IMR-90 (cell line): ENCODE measurements at places on chromosomes 2 and 18. TPM values are rescaled to one million over a fixed set of nuclear protein-coding genes. Genes with fewer than 3 reads are reported as not detected.

The ZNF532 gene
- polyA plus RNA-seq, result 36.7 and 45.8 TPM in 2 replicates

- H3K4me3 ChIP-seq, result no peak overlapping the region
- H3K36me3 ChIP-seq, result no peaks in the 10 kb centered on the region
- DNase-seq, result no peak
- H3K27me3 ChIP-seq, result no peaks in the 10 kb centered on the region; the same call in none of the 2 replicates
- H3K4me1 ChIP-seq, result peaks cover 8% of the 10 kb centered on the region
Measured at GRCh38 chr2:152064001-152064400, 34.8 kb downstream of the CACNB4 start.

The TRABD2A gene
- 15.3 and 17.6 TPM in 2 replicates for polyA plus RNA-seq

DNA sequence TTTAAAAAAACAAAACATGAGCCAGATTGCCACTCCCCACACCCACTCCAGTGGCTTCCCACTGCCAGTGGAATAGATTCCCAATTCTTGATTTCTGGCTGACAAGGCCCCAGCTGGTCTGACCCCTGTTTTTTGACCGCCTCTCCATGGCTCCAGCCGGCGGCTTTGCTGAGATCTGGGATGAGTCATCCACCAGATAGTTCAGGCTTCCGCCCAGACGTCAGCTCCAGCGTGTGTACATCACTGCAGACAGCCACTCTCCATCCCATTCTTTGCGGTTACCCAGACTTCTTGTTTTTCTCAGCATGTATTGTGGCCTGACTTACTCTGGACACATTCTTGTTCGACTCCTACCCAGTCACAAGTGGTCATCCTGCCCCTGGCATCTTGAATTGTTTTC, 227.9 kb downstream of the GBX2 start:
- peak overlapping the region; percentile 47 for H3K27ac ChIP-seq
- DNase-seq, result peak; percentile 97
- H3K4me1 ChIP-seq, result peaks cover 13% of the 10 kb centered on the region
- H3K4me3 ChIP-seq, result no peak overlapping the region
- no peaks in the 10 kb centered on the region; the same call in 1 of the 2 replicates for H3K36me3 ChIP-seq
- no peaks in the 10 kb centered on the region for H3K27me3 ChIP-seq

DNA sequence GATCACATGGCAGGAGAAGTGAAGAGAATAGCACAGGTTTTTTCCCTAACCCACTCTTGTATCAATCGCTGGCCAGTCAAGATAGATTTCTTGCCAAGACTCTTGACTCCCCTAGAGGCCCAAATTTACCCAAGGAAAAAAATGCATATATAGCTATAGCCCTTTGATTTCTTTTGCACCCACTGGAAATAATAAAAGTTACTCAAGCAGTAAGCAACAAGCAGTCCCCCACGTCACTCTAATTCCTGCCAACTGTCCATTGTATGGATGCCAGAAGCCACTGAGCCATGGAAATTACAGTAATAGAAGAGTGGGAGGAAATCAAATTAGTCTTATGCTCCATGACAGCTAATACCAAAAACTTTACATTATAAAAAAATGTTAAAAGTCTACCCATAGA, 125.3 kb upstream of the SLC39A10 start:
- peaks cover 6% of the 10 kb centered on the region for H3K4me1 ChIP-seq
- H3K4me3 ChIP-seq, result no peak overlapping the region
- DNase-seq, result peak; percentile 32
- no peaks in the 10 kb centered on the region for H3K27me3 ChIP-seq

DNA sequence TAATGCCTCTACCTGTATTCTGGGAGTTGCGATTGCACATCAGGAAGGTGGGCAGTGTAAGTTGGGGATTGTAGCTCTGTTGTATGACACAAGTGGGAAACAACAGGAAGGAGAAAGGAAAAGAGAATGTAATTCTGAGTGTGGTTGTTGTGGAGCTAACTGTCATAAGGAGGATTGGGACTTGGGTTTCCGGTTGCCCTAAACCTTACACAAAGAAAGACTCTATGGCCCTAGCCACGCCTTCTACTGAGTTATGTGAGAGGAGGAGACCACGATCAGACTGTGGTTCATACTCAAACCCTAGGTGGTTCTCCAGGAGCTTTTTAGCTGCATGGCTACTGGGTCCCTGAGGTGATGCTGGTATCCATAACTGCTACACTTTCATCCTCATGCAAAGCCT, 86.5 kb downstream of the TANC1 start:
- DNase-seq, result no peak
- H3K27me3 ChIP-seq, result no peaks in the 10 kb centered on the region
- peaks cover 2% of the 10 kb centered on the region; the same call in 1 of the 2 replicates for H3K36me3 ChIP-seq
- H3K4me3 ChIP-seq, result no peak overlapping the region
